ENCODE measurements at places on chromosomes 6 and 20. TPM values are rescaled to one million over a fixed set of nuclear protein-coding genes. Genes with fewer than 3 reads are reported as not detected.

Gene GPR63
- 0.01 TPM for polyA plus RNA-seq

Gene STX11
- 0.07 TPM for polyA plus RNA-seq

Gene LGSN
- polyA plus RNA-seq = 0.51 TPM

Gene PNLDC1
- 0.04 TPM for polyA plus RNA-seq

Gene PNRC1
- polyA plus RNA-seq = 16.8 TPM

Gene TAGAP
- polyA plus RNA-seq = not detected

Gene CCN5
- 0.12 TPM for polyA plus RNA-seq

Gene CLPSL2
- not detected for polyA plus RNA-seq

Gene RREB1
- polyA plus RNA-seq = 6.2 TPM
